NCI-H1092 (cell line): ENCODE measurements at places on chromosomes 13 and 19.

DNA sequence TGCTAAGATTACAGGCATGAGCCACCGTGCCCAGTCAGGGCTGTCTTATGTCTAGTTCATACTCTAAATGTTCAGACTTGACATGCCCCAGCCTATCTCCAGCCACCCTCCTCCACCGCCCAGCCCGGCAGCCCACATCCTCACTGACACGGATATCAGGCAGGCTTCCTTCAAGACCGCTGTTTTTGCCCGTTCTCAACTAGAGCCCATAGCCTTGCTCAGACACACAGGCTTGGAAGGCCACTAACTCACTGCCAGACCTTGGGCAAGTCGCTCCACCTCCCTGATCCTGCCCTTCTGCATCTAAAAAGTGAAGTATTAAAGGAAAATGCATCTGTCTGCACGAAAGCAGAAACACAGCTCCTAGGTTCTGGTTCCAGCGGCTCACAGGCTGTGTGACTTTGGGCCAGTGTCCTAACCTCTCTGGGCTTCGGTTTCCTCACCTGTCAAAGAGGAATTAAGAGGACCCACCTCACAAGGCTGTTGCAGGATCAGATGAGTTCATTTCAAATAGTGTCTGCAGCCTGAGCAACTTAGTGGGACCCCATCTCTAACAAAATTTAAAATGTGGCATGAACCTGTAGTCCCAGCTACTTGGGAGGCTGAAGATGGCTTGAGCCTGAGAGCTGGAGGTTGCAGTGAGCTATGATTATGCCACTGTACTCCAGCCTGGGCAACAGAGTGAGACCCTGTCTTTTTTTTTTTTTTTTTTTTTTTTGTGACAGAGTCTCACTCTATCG, 14.5 kb upstream of the CERS4 start:
- DNase-seq, result no peak

- no peak for DNase-seq
These were observed 1120.4 kb upstream of the PCDH9 start for GRCh38 chr13:68350554-68350953.

- DNase-seq, result no peak
These were observed 213.9 kb upstream of the ZNF536 start for GRCh38 chr19:30158067-30158892.

DNA sequence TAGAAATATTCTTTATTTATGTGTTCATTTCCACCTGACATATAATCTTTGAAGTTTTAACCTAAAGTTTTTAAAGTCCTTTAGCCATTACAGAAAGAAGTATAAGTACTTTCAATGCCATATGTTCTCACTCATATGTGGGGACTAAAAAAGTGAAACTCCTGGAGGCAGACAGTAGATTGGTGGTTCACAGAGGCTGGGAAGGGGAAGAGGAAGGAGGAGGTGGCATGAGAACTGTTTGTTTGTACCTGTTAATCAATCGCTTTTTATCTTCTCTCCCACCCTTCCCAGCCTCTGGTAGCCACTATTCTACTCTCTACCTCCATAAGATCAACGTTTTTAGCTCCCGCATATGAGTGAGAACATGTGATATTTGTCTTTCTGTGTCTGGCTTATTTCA, 131.1 kb downstream of the MYO16 start:
- DNase-seq, result no peak

- no peak for DNase-seq
These were observed 25.9 kb downstream of the IGFL2 start for GRCh38 chr19:46173886-46174480.

DNA sequence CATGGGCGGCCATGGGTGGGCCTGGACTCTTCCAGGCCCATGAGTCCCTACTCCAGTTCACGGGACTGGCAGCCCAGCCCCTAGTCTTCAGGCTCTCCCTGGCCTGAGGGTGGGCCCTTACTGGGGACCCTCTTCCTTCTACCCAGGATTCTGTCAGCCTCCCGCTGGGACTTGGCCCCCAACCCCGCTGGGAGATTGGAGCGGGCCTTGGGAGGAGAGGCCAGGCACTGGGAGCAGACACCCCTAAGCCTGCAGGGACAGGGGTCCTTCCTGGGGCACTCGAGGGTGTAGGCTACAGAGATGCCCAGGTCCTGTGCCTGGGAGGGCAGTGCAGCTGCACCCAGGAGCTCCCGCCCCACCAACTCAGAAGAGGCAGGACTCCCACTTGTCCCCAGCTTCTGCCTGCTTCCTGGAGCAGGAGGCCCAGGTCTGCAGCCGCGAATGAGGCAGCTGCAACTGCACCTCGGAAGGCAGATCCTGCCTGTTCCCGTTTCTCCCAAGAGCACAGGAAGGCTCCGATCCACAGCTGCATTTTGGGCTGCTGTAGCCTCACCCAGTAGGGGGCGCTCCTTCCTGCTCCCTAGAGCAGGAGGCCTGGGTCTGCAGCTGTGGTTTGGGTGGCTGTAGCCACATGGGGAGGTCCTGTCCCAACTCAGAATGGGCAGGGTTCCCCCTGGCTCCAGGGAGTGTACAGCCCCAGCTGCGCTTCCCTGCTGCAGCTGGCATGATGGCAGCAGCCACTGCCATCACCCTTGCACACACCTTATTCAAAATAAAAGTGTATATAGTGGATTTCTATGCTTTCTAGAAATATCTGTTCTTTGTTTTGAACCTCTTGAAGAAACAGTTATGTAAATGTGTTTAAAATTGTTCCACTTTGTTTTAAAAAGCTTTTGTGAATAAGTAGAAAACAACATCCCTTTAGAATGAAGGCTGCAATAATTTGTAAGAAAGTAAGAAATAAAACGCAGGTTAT, 46.8 kb downstream of the TEX26 start:
- DNase-seq, result peak; percentile 13

DNA sequence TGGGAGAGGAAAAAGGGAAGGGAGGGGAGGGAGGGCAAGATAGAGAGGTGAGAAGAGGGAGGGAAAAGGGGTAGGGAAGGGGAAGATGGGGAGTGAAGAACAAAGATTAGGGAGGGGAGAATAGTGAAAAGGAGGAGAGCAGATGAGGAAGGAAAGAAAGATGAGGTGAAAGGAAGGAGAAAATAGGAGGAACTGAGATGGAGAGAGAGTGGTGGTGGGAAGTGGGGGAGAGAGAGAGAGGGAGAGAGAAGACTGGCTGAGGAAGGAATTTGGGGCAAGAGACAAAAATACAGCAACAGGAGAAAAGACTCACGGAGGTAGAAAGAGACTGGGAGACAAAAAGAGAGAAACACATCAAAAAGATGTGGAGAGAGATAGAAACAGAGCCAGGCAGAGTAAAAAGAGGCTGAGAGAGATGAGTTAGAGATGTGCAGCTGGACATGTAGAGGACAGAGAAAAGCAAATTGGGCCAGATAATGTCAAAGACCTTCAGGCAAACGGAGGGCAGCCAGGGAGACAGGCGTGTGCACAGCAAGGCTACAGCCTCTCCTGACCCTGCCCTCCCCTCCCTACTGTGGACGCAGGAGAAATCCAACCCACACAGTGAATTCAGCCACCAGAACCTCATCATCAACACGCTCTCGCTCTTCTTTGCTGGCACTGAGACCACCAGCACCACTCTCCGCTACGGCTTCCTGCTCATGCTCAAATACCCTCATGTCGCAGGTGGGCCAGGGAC, 49.4 kb upstream of the CYP2B6 start:
- no peak for DNase-seq

GRCh38 chr13:114261328-114261965, 20.0 kb upstream of the UPF3A start:
- DNase-seq, result no peak

DNA sequence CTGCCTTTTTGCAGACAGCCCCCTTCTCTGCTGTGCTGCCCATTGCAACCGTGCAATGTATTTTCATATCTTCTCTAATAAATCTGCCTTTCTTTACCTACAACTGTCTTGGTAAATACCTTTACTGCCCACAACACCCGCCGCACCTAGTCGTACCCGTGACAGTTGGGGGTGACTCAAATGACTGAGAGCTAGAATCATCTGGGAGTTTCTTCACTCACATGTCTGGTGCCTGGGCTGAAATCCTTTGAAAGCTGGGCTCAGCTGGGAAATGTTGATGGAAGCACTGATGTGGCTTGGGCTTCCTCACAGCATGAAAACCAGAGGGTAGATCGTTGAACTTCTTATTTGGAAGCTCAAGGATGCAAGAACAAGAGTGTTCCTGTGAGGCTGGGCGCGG, 2.8 kb upstream of the PNMA8A start:
- no peak for DNase-seq
